Kidney epithelial cell (primary cell): ENCODE measurements at places on chromosomes 3 and 15. TPM values are rescaled to one million over a fixed set of nuclear protein-coding genes. Genes with fewer than 3 reads are reported as not detected.

C2CD4A gene
- total RNA-seq = 0.25 and 0.75 TPM in 2 replicates

EHD4 gene
- 30.1 and 33.7 TPM in 2 replicates for total RNA-seq

C2CD4B gene
- total RNA-seq = 0.13 and 1.2 TPM in 2 replicates

FOXB1 gene
- total RNA-seq = 0.55 and 0.71 TPM in 2 replicates

EXD1 gene
- 0.17 TPM in 1 of 2 replicates, not detected in the other for total RNA-seq

SLC2A2 gene
- not detected in 2 replicates for total RNA-seq

CAPN3 gene
- 0.89 and 3.7 TPM in 2 replicates for total RNA-seq

RSRC1 gene
- total RNA-seq = 21.6 and 27.4 TPM in 2 replicates

ANKRD34C gene
- not detected in 2 replicates for total RNA-seq

CGNL1 gene
- 2.1 and 2.8 TPM in 2 replicates for total RNA-seq
